Hematopoietic multipotent progenitor cell treated with erythropoietin and hydrocortisone succinate and interleukin-3 and kit ligand, for 4 days (in vitro differentiated cells): ENCODE measurements at places on chromosomes 3 and 15.

- no peak for DNase-seq
Measured at GRCh38 chr3:10160346-10160745, 4.4 kb upstream of the IRAK2 start.

- peak; percentile 45 for DNase-seq
Measured at GRCh38 chr3:142445816-142446254, 2.0 kb downstream of the XRN1 start.

DNA sequence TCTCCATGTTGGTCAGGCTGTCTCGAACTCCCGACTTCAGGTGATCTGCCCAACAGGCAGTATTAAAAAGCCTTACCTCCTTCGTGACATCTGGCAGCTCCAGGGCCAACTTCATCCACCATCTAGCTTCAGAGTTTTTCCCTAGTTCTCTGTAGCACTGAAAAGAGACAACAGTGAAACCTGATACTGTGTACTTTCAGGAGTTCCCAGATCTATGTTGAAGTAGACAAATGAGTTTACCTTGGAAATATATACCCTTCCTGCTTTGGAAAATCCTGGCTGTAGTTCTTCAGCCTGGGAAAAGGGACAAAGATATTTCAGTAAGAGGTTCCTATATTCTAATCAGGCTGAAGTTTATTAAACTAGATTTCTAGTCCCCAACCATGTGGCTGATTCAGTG, 18.0 kb downstream of the RMDN3 start:
- no peak for DNase-seq

- DNase-seq, result no peak
Measured at GRCh38 chr3:133489466-133490085, 83.9 kb upstream of the CDV3 start.

DNA sequence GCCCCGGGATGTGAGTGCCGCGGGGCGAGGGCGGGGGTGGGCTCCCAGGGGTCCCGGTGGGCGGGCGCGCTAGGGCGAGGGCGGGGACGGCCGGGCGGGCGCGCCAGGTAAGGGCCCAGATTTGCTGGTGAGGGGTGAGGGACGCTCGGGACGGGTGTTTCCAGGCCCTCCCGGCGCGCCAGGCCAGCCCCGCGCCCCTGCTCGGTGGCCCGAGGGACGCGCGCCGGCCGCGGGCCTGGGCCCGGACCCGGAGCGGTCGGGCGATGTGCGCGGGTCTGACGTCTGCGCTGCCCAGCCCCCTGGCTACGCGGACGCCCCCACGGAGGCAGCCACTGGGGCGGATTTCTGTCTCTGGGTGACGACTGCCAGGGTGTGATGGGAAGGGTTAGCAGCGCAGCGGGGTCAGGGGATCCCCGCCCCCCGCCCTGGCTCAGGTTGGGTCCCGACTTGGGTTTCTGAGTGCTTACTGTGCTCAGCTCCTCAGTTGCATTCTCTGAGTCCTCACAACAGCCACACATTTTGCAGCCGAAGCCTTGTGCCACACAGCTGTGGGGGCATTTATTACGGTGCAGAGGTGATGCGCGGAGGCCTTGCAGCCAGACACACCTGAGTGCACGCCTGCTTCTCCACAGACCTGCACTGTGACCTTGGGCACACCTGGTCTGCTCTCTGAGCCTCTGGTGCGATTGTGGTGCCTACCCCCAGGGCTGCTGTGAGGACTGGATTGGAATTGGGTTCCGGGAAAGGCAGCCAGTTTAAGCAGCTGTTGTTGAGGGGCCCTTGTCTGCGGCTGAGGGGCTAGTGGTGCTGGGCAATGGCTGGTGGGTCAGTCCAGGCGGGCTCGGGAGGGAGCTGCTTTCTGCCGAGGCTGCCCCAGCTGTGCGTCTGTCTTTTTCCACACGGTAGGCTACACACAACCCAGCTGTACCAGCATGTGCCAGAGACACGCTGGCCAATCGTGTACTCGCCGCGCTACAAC, 523 bp downstream of the HDAC11 start:
- peak; percentile 45 for DNase-seq

DNA sequence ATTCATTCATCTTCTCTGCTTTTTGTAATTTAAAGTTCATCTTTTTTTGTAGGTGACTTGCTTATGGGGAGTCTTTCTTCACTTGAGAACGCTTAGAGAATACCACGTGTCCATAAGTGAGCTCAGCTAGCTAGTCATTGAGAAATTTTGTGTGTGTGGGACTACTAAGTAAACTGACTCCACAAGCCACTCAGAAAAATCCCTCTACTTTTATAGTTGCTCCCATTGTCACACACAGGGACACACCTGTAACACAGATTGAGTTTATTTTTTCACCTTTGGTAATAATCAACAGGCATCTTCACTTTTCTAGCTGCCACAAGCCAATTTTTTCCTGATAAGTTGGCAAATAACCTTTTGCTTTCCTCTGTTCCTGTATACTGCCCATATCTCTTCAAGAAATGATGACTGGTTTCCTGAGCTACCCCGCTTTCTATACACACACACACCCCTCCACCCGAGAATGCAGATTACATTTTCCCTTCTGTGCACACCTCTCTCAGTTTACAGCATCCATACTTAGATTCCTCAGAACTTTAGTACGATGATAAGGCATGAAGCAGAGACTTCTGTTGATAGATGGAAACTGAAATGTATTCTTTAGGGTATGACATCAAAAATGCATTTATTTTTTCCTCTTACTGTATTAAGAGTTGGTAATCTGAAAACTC, 4.6 kb downstream of the TSC22D2 start:
- DNase-seq, result peak; percentile 59

- no peak for DNase-seq
Measured at GRCh38 chr3:97830638-97831037, 8.8 kb downstream of the CRYBG3 start.

- DNase-seq, result peak; percentile 6
Measured at GRCh38 chr15:98308117-98308516, 340.2 kb upstream of the IGF1R start.

DNA sequence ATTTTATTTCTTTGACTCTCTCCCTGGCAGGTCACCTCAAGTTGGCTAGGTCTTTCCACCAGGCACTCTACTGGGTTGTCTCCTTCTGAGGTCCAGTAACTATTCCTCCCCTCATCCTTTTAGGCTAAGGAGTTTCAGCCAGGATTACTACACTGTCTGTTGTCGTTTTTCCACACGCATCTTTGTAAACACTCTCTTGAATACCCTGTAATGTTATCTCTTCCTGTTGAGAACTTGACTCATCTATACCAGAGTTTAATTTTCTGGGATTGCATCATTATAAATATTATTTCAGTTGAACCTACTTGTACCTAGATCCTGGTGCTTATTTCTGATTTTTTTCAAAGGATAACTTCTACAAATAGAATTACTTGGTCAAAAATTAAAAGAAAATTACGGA, 138.3 kb downstream of the SQOR start:
- DNase-seq, result no peak

DNA sequence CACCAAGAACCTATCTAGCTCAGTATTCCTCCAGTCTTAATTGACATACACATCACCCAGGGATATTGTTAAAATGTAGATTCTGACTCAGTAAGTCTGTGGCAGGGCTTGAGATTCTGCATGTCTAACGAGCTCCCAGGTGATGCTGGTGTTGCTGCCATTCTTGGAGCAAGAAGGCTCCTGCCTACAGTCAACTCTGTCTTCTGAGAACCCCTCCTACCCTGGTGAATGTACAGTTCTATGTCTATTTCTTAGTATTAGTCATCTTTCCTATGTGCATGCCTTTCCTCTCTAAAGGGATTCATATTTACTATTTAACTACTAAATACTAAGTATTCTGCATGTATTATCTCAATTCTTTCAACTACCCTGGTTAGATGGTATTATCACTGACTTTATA, 268.7 kb downstream of the EDEM1 start:
- no peak for DNase-seq

GRCh38 chr15:74231475-74231874, 4.7 kb upstream of the CCDC33 start:
- DNase-seq, result no peak

DNA sequence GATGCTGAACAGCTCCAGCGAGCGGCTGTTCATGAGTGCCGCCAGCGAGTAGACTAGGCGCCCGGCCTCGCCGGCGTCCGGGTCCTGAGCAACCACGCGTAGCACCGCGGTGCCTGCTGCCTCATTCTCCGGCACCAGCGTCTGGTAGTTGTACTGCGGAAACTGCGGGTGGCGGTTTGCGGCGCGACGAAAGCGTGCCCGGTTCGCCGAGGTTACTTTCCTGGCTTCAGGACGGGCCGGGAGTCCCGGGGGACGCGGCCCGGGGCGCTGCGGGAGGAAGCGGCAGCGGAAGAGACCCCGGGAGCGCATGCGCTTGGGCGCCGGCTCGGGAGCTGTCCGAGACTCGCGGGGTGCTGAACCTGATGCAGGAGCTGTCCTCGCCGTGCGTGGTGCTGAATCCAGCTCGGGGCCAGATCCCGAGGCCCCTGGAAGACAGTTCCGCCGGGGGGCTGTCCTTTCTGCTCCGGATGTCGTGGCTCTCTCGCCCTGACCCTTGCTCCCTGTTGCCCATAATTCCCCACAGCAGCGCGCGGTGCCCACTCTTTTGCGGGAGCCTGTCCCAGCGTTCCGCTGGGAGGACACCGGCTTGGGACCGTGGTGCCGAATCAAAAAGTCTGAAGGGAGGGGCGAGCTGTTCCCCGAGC, 1.1 kb downstream of the CELSR3 start:
- DNase-seq, result peak; percentile 81

DNA sequence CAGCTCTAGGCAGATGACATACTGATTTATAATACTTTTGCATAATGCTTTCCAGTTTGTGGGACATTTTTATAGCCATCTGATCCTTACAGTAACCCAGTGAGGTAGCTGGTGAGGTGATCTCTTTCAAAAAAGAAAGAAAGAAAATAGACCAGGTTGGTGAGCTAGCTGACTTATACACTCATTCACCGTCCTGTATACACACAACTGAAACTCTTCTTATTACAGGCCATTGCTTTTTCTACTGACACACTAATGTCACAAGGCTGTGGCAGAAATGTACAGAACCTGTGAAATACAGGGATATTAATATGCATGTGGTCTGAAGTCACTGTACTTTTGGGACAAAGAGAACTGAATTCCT, 150.2 kb upstream of the BHLHE40 start:
- no peak for DNase-seq

DNA sequence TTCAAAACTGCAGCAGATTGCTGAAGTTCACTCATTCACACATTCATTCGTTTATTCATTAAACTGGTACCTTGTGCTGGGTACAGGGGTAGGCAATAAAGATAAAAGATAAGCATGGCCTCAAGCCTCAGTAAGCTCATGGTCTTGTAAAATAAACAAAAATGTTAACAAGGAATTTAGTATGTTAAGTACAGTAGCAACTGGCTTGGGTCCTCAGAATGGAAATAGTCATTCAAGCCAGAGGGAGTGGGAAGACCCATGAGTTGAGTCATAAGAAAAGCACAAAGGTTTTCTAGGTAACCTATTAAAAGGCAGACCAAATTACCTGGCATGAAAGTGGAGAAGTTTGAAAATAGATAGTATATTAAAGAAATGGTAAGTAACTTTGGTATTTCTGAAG, 163.3 kb downstream of the CDIN1 start:
- DNase-seq, result no peak

DNA sequence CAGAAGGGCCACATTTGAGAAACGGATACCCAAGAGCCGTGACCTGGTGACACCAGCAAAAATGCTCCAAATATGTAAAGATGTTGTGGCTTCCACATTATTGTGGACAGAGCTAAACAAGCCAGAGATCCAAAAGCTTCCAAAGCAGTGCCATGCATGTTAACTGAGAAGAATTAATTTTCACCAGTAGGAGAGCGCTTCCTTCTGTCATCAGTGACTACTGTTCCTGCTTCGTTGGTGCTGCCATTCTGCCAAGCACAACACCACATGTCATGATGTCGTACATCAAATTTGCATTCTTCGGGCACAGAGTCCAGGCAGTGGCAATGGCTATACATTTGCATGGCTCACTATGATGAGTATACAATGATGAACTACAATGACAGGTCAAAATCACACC, 19.1 kb upstream of the CHST2 start:
- DNase-seq, result no peak

- no peak for DNase-seq
Measured at GRCh38 chr3:46900356-46900755, 22.8 kb downstream of the PTH1R start.

GRCh38 chr3:21447476-21448151, 303.4 kb downstream of the ZNF385D start:
- DNase-seq, result no peak

DNA sequence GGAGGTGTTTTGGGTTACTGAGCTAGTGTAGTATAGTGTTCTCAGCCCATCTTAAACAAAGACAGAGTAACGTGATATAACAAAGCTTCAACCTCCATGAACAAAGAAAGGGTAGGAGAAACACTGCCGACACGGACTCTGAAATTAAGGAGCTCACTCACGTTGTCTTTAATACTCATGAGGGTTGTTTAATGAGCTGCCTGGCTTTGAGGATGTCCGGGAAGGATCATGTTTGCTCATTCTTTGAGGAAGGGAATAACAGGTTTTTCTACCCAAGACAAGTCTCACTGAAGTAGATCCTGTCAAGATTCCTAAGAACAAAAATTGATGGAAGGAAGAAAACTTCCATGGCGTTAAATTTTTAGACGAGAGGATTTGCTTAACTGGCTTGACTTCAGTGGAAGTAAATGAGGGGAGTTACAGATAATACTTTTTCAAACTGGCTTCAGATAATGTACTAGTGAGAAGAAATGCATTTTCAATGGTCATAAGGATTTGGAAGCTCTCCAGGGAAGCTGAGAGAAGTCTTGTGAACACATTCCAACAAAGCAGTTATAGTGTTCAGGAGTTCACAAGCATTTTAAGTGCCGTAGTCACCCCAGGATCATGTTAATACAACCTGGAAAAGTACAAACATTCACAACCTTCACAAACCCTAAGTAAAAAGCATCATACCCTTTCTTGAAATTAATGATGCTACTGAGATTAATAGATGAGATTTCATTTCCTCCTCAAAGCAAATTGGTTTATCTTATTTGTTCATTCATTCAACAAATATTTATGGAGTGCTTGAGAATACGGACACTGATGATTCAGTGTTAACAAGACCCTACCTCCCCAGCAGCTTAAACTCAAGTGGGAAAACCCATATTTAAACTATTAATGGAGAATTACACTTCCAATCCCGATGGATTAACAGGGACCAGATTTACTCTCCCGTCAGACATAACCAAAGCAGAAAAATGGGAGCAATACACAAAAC, 101.5 kb downstream of the SHQ1 start:
- DNase-seq, result no peak

DNA sequence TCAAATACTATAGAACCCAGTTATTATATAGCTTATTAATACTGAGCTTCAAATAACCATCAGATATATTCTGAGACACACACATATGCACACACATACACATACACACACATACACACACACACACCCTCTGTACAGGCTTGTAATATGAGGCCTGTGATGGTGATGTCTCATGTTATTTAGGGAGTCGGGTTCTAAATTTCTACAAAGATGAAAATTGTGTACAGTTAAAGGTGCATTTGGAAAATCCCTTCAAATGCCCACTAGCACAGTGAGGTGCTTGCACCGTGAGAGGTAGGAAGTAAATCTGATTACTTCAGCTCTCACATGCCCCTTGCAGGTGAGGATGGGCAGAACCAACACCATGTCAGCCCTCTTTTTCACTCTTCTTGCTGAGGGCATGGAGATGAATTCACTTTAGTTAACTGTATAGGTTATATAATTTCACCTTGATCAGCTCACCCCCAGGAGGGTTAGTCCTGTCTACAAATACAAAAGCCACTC, 294.5 kb upstream of the PROK2 start:
- no peak for DNase-seq

GRCh38 chr3:155302481-155302880, 9.0 kb upstream of the STRIT1 start:
- DNase-seq, result no peak

- no peak for DNase-seq
Measured at GRCh38 chr3:8845641-8846040, 76.2 kb upstream of the OXTR start.
